ENCODE measurements at places on chromosomes 7 and 10.

GRCh38 chr10:129099992-129100391, 367.0 kb upstream of the MGMT start:
- no peak for DNase-seq

GRCh38 chr10:36187380-36188079, 545.4 kb upstream of the FZD8 start:
- DNase-seq = no peak

GRCh38 chr10:14409247-14409646, 78.5 kb upstream of the FRMD4A start:
- no peak for DNase-seq

- DNase-seq = no peak
These were observed 54.8 kb downstream of the TBXAS1 start for GRCh38 chr7:139883814-139884213.

DNA sequence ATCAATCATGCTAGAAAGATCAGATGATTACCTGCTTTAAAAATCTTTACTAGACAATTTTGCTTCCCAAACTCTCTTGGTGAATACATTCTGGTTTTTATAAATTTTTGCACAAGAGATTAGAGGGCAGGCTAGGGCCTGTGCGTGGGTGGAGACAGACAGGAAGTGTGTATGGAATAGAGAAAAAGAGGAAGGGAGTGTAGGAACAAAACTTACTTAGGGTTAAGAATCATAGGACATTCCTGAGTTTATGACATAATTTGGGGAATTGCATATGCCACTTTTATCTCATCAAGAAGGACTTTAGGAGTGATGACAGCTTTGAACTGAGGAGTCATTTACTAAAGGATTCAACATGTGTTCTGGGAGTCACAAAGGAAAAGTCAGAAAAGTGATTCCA, 31.3 kb downstream of the LAMB1 start:
- DNase-seq = no peak

GRCh38 chr7:73737491-73738219, 947 bp downstream of the ABHD11 start:
- no peak for DNase-seq

DNA sequence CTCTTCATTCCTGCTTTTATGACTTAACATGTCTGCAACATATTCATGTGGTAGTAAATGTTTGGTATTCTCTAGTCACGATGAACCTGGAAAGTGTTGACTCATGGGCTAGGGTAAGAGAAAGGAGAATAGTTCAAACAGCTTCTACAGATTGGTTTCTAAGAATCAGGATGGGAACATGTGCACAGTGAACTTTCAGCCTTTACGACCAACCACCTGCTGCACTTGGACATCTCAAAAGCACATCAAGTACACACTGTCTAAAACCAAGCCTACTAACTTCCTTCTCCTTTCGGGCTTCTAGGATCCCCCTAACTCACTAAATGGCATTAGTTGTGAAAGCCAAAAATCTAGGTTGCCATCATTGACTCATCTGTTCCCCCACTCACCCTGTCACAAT, 85.5 kb downstream of the CUL2 start:
- DNase-seq = no peak

Data from hematopoietic multipotent progenitor cell treated with erythropoietin and hydrocortisone succinate and interleukin-3 and kit ligand, for 8 days (in vitro differentiated cells).